ENCODE measurements at places on chromosomes 2 and 18. TPM values are rescaled to one million over a fixed set of nuclear protein-coding genes. Genes with fewer than 3 reads are reported as not detected.

- peak; percentile 70 for DNase-seq
- peak overlapping the region; percentile 76 for H3K27ac ChIP-seq
- no peaks in the 10 kb centered on the region for H3K27me3 ChIP-seq
Observed at GRCh38 chr18:35939138-35939537, 33.3 kb upstream of the RMP24 start.

DNA sequence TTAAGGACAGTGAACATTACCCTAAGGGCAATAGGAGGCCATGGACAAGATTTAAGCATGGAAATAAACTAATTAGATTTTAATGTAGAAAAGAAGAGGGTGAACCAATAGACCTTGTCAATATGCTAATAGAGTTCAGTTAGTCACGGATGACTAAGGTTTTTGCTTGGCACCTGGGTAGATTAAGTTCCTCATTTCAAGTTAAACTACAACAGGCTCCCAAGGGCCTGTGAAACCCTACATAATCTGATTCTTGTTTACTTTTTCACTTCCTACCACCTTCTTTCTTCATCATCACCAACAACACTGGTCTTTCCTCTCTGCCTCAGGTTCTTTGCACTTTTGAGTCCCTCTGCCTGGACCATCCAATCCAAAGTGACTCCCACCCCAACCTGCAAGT is 14.8 kb downstream of the SP110 start:
- H3K36me3 ChIP-seq = peaks cover 55% of the 10 kb centered on the region
- peak; percentile 89 for DNase-seq
- H3K4me1 ChIP-seq = peaks cover 76% of the 10 kb centered on the region
- peak overlapping the region; percentile 90 for H3K27ac ChIP-seq
- peak overlapping the region; percentile 61 for H3K4me3 ChIP-seq

Gene WDSUB1
- not detected for total RNA-seq

Gene C2orf66
- not detected for total RNA-seq

Gene SERPINB11
- total RNA-seq = not detected
